Left ventricle myocardium inferior (tissue), 1 donor: ENCODE measurements at places on chromosomes 5 and 9. TPM values are rescaled to one million over a fixed set of nuclear protein-coding genes. Genes with fewer than 3 reads are reported as not detected.

ADRA1B gene
- total RNA-seq = 2.5 TPM

ADRB2 gene
- 5.1 TPM for total RNA-seq

SURF2 gene
- 17.4 TPM for total RNA-seq

AK3 gene
- 197 TPM for total RNA-seq

SHOC1 gene
- not detected for total RNA-seq

DNA sequence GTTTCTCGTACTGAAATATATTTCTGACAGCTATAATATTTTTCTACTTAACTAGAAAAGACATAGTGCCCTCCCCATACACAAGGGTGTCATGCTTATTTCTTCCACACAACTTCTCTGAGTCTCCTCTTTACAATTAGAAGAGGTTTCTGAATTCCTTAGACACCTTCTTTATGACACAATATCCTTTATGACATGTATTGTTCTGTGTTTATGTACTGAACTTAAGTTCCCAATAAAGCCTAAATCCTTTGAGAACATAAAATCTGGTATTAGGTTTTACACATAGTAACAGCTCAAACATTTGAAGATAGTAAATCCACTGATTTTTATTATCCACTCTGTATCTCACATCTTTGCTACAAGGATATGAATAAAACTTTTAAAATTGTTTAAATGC is 32.5 kb downstream of the GRAMD2B start:
- H3K27ac ChIP-seq = peak overlapping the region; percentile 60
- no peak overlapping the region for H3K4me3 ChIP-seq
- no peaks in the 10 kb centered on the region for H3K27me3 ChIP-seq
- H3K36me3 ChIP-seq = peaks cover 8% of the 10 kb centered on the region

- no peaks in the 10 kb centered on the region for H3K27me3 ChIP-seq
- no peak overlapping the region for H3K27ac ChIP-seq
- H3K4me3 ChIP-seq = no peak overlapping the region
- no peak for DNase-seq
Measured at GRCh38 chr9:79630521-79631403, 59.0 kb downstream of the TLE4 start.

GRCh38 chr5:14168144-14168792 is 25.1 kb downstream of the TRIO start:
- no peak overlapping the region for H3K4me3 ChIP-seq
- no peak overlapping the region for H3K27ac ChIP-seq
- H3K4me1 ChIP-seq = peaks cover 79% of the 10 kb centered on the region
- no peak for DNase-seq

GRCh38 chr9:13648676-13649075 is 369.2 kb upstream of the MPDZ start:
- H3K27ac ChIP-seq = no peak overlapping the region
- no peak overlapping the region for H3K4me3 ChIP-seq
- peaks cover 27% of the 10 kb centered on the region for H3K4me1 ChIP-seq
- no peaks in the 10 kb centered on the region for H3K27me3 ChIP-seq
- DNase-seq = no peak
- H3K36me3 ChIP-seq = no peaks in the 10 kb centered on the region

GRCh38 chr5:73435759-73436534 is 12.6 kb downstream of the FOXD1 start:
- no peaks in the 10 kb centered on the region for H3K36me3 ChIP-seq
- peaks cover 15% of the 10 kb centered on the region for H3K4me1 ChIP-seq
- H3K27me3 ChIP-seq = peaks cover 99% of the 10 kb centered on the region
- no peak for DNase-seq
- H3K27ac ChIP-seq = no peak overlapping the region

GRCh38 chr9:138042640-138043039 is 165.1 kb downstream of the CACNA1B start:
- DNase-seq = no peak
- peaks cover 8% of the 10 kb centered on the region for H3K4me1 ChIP-seq
- H3K4me3 ChIP-seq = no peak overlapping the region

GRCh38 chr9:136686794-136687711 is at the start of gene AGPAT2:
TSS of gene AGPAT2 (minus strand) at chr9:136687457. CDS start at chr9:136687357, 100 bp downstream.
- H3K4me3 ChIP-seq = peak within 1 kb of the TSS; percentile 97
- H3K36me3 ChIP-seq = no peaks in the 10 kb centered on the region
- H3K27me3 ChIP-seq = no peaks in the 10 kb centered on the region
- peak; percentile 89 for DNase-seq
- peaks cover 98% of the 10 kb centered on the region for H3K4me1 ChIP-seq

GRCh38 chr5:149666212-149666852 is 63.8 kb upstream of the PPARGC1B start:
- no peak for DNase-seq
- peaks cover 44% of the 10 kb centered on the region for H3K4me1 ChIP-seq
- no peaks in the 10 kb centered on the region for H3K27me3 ChIP-seq
- H3K4me3 ChIP-seq = no peak overlapping the region
- H3K36me3 ChIP-seq = no peaks in the 10 kb centered on the region

GRCh38 chr5:32613050-32613672 is 27.8 kb downstream of the SUB1 start:
- no peaks in the 10 kb centered on the region for H3K27me3 ChIP-seq
- peak; percentile 77 for DNase-seq
- H3K27ac ChIP-seq = peak overlapping the region; percentile 49
- H3K4me3 ChIP-seq = no peak overlapping the region
- no peaks in the 10 kb centered on the region for H3K36me3 ChIP-seq

- peak overlapping the region; percentile 82 for H3K27ac ChIP-seq
- no peaks in the 10 kb centered on the region for H3K27me3 ChIP-seq
- H3K4me1 ChIP-seq = peaks cover 76% of the 10 kb centered on the region
- DNase-seq = no peak
Measured at GRCh38 chr9:2494562-2494961, 127.0 kb upstream of the VLDLR start.
